Spinal cord (tissue), 10 donors: ENCODE measurements at places on chromosomes 1 and 21. TPM values are rescaled to one million over a fixed set of nuclear protein-coding genes. Genes with fewer than 3 reads are reported as not detected.

The ZBTB8A gene
- polyA plus RNA-seq = 11.8 TPM

The CDCP2 gene
- polyA plus RNA-seq = not detected

The S100A7 gene
- polyA plus RNA-seq = not detected

The KCNK1 gene
- polyA plus RNA-seq = 13.2 TPM

The UBE2U gene
- polyA plus RNA-seq = not detected

The PRDX6 gene
- 143 TPM for polyA plus RNA-seq

The SMPDL3B gene
- polyA plus RNA-seq = 1.0 TPM

The PLPPR4 gene
- 43.2 TPM for polyA plus RNA-seq

The CRYAA gene
- polyA plus RNA-seq = not detected

The OR2T11 gene
- not detected for polyA plus RNA-seq

DNA sequence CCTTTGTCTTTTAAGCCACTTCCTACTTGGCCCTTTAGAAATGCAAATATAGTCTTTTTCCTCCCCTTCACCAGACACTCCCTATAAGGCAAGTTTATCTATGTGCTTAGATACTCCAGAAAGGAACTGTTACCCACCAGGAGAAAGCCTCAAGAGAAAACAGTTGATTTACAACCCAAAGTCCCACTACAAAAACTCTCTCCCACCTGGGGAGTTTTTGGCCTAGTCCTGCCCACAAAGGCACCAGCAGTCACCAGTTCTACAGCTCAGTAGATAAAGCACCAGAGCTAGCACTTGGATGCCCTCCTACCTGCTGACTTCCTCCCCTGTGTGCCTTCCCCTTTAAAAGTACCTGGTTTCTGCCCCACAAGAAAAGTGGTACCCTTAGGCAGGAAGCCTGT is 27.7 kb upstream of the HAO2 start:
- DNase-seq = no peak
- H3K27ac ChIP-seq = no peak overlapping the region
- no peaks in the 10 kb centered on the region for H3K27me3 ChIP-seq

DNA sequence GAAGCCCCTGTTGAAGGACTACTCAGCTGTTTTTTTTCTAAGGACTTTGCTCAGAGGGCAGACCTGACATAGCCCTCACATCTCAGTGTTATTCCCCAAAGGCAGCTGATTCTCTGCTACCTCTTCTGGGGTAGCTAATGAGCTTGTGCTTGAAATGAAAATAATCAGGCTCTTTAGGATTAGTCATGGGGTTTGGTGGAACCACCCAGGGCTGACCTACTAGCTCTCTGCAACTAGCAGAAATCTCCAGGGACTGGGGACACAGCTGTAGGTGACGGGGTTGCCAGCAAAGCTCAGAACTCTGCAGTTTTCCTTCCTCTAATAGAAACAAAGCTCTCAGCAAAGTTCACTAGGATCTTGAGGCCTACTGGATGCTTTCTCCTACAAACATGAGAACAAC is 106.4 kb upstream of the BCL9 start:
- no peaks in the 10 kb centered on the region for H3K36me3 ChIP-seq
- H3K4me3 ChIP-seq = no peak overlapping the region
- H3K4me1 ChIP-seq = no peaks in the 10 kb centered on the region
- no peaks in the 10 kb centered on the region for H3K27me3 ChIP-seq
- DNase-seq = no peak

GRCh38 chr1:63674865-63675419 is 81.7 kb downstream of the PGM1 start:
- no peaks in the 10 kb centered on the region for H3K27me3 ChIP-seq
- DNase-seq = no peak
- no peaks in the 10 kb centered on the region for H3K36me3 ChIP-seq
- peaks cover 4% of the 10 kb centered on the region for H3K4me1 ChIP-seq
- no peak overlapping the region for H3K4me3 ChIP-seq

DNA sequence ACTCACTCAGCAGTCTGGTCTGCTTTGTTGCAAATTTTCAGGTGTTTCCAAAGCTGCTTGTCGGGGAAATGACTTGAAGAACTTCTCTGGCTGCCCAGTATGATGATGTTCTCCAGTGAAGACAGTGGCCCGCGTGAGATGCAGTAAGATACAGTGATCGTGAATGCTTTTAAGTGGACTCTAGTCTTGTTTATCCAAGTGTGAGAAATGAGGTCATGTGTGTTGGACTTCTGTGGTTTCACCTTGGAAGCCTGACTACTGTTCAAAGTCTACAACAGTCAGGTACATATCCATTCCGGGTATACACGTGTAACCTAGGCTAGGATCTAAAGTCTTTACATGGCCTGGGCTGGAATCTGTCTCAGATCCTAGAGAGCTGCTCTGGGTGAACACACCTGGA is 29.1 kb downstream of the ZNF695 start:
- no peaks in the 10 kb centered on the region for H3K27me3 ChIP-seq
- no peak overlapping the region for H3K27ac ChIP-seq
- no peak overlapping the region for H3K4me3 ChIP-seq
- no peak for DNase-seq
- no peaks in the 10 kb centered on the region for H3K4me1 ChIP-seq
- peaks cover 2% of the 10 kb centered on the region for H3K36me3 ChIP-seq

DNA sequence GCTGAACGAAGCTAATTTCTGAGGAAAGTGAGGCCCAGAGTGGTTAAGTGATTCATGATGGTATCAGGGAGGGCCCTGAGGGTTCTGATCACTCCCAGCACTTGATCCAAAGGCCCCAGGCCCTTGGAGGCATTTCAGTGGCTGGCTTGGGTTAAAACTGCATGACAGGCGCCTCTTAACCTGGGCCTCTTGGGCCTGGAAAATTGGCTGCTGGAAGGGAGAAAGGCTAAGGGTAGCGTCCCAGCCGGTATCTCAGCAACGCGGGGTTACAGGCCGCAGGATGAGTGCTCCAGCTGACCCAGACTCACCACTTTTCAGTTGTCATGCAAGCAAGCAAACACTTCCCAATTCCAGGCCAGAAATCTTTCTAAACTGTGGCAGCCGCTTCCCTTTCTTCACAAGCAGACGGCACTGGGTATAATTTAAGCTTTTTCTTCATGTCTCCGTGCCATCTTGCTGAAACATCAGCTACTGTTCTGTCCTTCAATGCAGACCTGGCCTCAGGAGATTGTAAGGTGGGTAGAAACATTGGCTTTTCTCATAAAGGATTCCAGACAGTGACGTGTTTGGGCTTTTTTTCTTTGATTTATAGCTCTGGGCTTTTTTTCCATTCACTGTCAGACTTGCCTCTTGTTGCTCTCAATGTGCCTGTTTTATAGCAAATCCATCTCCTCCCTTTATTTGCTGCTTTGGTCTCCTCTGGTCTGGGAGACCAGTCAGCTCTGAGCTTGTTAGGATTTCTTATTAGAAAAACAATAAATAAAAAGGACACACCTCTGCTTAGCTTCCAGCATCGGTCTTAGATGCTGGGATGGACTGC is 229.1 kb downstream of the KCNJ6 start:
- H3K36me3 ChIP-seq = no peaks in the 10 kb centered on the region
- H3K4me1 ChIP-seq = peaks cover 16% of the 10 kb centered on the region
- H3K27ac ChIP-seq = no peak overlapping the region
- no peak overlapping the region for H3K4me3 ChIP-seq
- no peak for DNase-seq

GRCh38 chr1:81780705-81781454 is 19.9 kb upstream of the ADGRL2 start:
- DNase-seq = no peak
- no peak overlapping the region for H3K4me3 ChIP-seq
- no peaks in the 10 kb centered on the region for H3K36me3 ChIP-seq

- peak; percentile 98 for DNase-seq
- H3K36me3 ChIP-seq = no peaks in the 10 kb centered on the region
- peak overlapping the region; percentile 87 for H3K27ac ChIP-seq
- peak overlapping the region; percentile 57 for H3K4me3 ChIP-seq
- peaks cover 4% of the 10 kb centered on the region for H3K27me3 ChIP-seq
- peaks cover 72% of the 10 kb centered on the region for H3K4me1 ChIP-seq
These were observed 733 bp upstream of the ZBTB7B start for GRCh38 chr1:155001675-155002463.

DNA sequence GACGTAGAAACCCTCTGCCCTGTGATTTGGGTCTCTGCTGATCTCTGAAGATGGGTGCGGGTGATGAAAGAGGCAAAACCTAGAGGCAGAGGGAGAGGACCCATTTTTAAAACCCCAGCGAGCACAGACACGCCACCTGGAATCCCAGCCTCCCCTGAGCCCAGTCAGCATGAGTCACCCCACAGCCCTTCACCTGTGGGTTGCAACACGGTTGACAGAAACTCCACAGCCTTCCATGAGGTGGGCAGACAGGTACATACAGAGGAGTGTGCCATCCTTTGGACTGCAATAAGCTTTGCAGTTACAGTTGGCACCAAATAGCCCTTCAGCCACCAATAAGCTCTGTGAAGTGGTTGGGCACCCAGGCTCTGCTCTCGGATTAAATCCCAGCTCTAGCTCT is 2.1 kb upstream of the GRHL3 start:
- no peak for DNase-seq
- H3K27me3 ChIP-seq = peaks cover 36% of the 10 kb centered on the region
- H3K4me3 ChIP-seq = no peak overlapping the region
- H3K4me1 ChIP-seq = peaks cover 40% of the 10 kb centered on the region

DNA sequence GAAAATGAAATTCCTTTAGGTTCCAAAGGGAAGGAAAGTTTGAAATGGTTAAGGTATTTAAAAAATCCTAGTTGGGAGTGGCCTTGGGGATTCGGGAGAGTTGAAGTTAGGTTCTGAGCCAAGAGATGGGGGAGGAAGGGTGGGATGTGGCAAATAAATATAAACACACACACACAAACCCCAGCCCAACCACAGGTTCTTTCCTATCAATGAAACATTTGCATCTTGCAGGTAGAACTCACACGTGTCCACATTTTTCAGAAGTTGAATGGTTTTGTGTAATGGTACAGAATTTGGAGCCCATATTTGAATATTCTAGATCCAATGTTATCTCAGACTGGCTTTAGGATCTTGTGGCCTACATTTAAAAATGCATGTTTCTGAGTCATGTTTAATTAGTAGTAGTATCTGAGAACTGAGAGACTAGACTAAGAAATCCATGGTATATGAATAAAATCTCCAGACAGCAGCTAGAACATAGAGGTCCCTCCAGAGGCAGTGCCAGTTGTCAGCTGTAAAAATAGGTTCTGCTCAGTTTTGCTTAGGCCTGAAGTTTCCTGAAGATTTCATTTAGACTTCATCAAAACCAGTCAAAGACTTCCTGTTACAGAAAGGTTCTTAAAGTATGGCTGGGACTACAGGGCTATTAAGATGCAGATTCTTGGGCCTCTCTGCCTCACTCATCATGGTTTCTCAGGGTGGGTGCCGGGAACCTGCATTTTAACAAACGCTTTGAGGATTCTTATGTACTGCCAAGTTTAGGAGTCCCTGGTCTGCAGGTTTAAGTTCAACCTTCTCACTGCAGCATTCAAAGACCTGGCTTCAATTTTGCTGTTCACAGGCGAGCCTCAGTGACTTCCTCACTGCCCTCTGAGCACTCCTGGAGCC is 21.3 kb downstream of the RUNX1 start:
- no peak overlapping the region for H3K27ac ChIP-seq
- no peak for DNase-seq
- H3K36me3 ChIP-seq = no peaks in the 10 kb centered on the region
- H3K4me3 ChIP-seq = no peak overlapping the region
- H3K4me1 ChIP-seq = peaks cover 8% of the 10 kb centered on the region

- H3K27ac ChIP-seq = no peak overlapping the region
- H3K4me3 ChIP-seq = no peak overlapping the region
These were observed 182.6 kb downstream of the TGFB2 start for GRCh38 chr1:218527737-218528136.

DNA sequence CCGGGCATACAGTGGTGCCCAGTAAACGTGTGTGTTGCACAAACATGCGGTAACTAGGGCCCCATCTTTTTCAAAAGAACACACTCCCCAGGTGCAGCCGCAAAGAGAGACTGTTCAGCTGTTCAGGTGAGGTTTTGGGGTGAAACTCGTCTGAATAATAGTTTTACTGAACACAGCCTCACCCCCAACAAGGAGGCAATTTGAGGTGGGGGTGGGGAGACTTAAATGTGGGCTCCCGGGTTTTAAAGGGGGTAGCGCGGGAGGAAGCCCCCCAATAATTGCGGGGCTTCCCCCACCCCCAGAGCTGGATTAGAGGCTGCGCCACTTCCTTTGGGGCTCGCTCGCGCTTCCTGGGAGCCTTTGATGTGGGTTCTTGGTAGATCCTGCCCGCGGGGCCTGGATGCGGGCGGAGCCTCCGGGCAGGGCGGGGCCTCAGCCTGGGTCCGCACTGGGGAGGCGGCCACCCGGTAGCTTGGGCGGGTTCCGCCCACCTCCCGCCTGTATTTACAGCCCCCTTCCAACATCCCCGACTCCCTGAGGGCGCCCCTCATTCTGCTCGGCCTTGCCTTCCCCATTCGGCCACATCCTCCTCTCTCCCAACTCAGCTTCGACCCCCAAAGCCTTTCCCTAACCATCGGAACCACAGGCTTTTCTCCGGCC is 6.4 kb upstream of the EPHA2 start:
- peaks cover 4% of the 10 kb centered on the region for H3K4me1 ChIP-seq
- no peak for DNase-seq
- H3K36me3 ChIP-seq = no peaks in the 10 kb centered on the region
- H3K27me3 ChIP-seq = peaks cover 3% of the 10 kb centered on the region
